ENCODE measurements at places on chromosomes 7 and 10. TPM values are rescaled to one million over a fixed set of nuclear protein-coding genes. Genes with fewer than 3 reads are reported as not detected.

Gene RTKN2
- total RNA-seq: 0.71 TPM

Gene KCND2
- total RNA-seq: 1.4 TPM

Gene FANK1
- 0.71 TPM for total RNA-seq

Gene SH2B2
- 4.3 TPM for total RNA-seq

Gene OR2A1
- total RNA-seq: not detected

All from myometrial cell (primary cell).